Anterior cingulate cortex (tissue), 58 donors: ENCODE measurements at places on chromosomes 1 and 21.

- DNase-seq, result no peak
These were observed 362.7 kb downstream of the PTPRU start for GRCh38 chr1:29599071-29599470.

DNA sequence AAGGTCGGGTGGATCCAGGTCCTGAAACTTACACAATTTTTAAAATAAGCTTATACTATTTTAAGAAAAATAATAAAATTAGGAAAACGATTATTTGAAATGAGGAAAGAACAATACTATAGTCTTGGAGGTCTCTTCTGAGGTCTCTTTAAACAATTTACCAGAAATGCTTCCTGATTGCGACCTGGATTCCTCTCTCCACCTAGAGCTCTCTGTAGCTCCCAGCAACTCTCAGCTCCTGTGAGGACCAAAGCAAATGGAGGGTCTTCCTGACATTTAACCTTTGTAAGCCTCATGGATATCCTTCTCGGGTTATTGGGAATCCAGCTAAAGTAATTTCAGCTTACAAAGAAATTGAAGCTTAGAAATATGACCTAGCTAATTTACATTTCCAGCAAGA lies 886 bp downstream of the BTBD8 start:
- no peak for DNase-seq

GRCh38 chr1:47113178-47113577 lies 24.1 kb upstream of the CYP4A22 start:
- DNase-seq, result no peak

GRCh38 chr1:30321996-30322858 lies 401.2 kb downstream of the MATN1 start:
- DNase-seq, result no peak
